ENCODE measurements at places on chromosomes 5 and 9.

DNA sequence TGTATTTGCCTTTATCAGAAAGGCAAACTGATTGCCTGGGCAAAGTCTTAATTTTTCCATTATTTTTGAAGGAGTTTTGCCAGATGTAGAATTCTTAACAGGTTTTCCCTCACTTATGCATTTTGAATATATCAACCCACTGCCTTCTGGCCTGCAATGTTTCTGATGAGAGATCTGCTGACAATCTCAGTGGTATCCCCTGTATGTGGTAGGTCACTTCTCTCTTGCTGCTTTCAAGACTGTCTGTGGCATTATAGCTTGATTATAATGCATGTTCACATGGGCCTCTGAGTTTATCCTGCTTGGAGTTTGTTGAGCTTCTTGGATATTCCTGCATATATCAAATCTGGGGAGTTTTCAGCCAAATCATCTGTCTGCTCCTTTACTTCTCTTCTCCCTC is 82.2 kb downstream of the HABP4 start:
- no peak for DNase-seq

GRCh38 chr5:103645816-103646215 is 83.2 kb upstream of the NUDT12 start:
- DNase-seq = no peak

DNA sequence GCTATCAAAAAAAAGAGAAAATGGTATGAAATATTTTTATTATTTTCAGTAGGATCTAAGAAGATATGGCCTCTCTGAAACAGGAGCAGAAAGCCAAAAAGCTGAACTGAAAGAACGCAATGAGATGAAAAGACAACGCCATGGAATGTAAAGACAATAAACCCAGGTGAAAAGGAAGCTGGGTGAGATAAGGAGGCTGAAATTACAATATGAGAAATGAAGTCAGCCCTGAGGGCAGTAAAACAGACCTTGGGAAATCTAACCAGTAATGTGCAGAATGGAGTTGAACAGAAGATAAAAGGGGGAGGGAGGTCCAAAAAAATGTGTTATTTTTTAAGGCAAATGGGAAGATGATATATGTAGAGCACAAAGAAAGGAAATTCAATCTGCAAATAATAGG is 265.3 kb downstream of the ENC1 start:
- DNase-seq = no peak

GRCh38 chr5:161547738-161548486 is 1.4 kb upstream of the GABRB2 start:
- DNase-seq = no peak

DNA sequence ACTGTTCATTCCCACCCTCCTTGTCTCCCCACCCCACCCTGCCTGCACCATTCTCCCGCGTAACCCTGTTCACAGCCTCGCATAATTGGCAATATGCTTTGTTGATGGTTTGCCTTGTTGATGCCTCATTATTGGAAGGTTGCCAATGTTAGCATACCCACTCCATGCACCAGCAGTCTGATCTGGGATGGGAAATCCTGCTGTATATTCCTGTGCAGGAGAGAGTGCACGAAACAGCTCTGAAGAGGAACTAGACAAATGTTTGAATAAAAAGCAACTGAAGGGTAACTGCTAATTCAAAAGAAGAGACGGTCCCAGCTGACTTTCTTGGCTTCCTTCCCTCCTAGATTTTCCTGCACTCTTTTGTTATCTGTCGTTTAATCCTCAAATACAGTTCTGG is 271.7 kb upstream of the TLE4 start:
- no peak for DNase-seq

- DNase-seq = no peak
These were observed 51.8 kb downstream of the SH3TC2 start for GRCh38 chr5:149011084-149011483.

DNA sequence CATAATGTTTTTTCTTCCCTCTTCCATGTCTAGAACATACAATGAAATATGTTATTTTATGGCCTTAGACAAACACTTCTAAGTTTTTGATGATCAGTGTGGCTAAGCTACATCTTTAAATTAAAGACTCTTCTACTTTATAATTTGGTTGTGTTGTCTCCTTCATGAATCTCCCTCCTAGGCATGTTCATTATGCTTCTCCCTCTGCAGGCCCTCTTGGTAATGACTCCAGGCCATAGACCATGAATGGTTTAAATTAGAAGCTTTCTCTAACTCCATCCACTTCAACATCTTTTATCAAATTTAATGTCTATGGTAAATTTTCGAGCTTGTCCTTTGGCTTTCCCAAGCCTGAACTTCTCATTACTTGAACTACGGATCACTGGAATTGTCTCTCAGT is 342.7 kb upstream of the ADAMTS16 start:
- no peak for DNase-seq

Measured in stimulated activated CD8-positive, alpha-beta memory T cell treated with anti-CD3 and anti-CD28 coated beads, Interleukin-4, amount 100 ng/mL, for 48 hours (primary cell).